ENCODE measurements at places on chromosomes 12 and 14. TPM values are rescaled to one million over a fixed set of nuclear protein-coding genes. Genes with fewer than 3 reads are reported as not detected.

GAS2L3 gene
- polyA plus RNA-seq: 0.43 TPM

CCDC198 gene
- polyA plus RNA-seq: not detected

DNA sequence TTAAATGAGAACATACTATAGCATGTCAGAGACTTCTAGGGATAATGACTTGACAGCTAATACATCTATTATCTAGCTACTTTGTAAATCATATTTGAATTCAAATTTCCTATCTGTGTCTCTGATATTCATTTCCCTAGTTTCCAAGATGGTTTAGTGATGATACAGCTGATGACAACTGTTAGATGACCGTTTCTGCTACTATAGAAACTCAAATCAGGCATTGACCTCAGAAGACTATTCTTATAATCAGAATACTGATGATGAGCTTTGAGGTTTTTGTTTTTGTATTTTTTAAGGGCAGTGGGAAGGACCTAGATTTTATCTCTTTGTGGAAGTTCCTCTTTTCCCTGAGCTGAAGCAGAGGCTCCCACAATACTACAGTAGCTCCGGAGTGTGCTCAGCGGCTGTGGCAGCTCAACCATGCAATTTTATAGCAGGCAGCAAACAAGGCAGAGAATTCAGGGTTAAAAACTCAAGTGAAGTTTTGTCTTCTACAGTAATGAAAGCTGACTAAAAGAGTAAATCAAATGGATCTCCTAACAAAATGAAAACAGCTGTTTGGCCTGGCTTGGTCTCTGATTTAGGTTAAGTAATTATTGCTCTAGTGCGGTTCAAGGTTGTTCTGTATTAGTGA, 145.1 kb downstream of the SLC25A21 start:
- no peak overlapping the region for H3K27ac ChIP-seq
- no peaks in the 10 kb centered on the region for H3K4me1 ChIP-seq
- no peak for DNase-seq

- peaks cover 4% of the 10 kb centered on the region for H3K4me1 ChIP-seq
- DNase-seq: no peak
- H3K36me3 ChIP-seq: no peaks in the 10 kb centered on the region
- no peak overlapping the region for H3K27ac ChIP-seq
These were observed 2.0 kb upstream of the KRT75 start for GRCh38 chr12:52436000-52436827.

DNA sequence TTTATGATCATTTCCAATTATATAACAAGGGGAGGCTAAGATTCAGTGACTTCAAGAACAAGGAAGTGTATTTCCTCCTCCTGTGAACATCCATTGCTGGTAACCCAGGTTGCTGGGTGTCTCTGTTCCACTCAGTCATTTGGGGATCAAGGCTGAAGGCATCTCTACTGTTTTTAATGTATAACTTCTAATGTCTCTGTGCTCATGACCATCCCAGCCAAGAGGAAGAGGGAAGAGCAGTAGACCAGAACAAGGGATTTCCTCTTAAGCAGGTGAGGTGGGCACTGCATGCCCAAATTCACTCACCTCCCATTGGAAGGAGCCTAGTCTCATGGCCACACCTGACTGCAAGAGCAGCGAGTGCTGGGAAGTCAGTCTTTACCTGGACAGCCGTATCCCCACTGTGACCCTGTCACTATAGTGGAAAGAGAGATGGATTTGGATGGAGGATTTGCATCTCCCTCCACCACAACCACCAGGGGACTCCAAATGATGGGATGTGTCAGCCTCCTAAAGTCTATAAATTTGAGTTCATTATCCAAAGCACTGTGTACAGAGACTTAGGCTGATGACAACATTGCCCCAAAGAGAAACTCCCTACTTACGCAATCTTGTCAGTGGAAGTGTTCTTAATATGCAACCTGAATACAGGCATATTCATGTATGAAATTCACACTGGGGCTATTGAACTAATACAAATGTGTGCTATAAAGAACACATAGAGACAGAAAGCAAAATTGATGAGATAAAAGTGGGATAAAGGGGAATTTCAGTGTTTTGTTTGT, 368.7 kb downstream of the TMEM132D start:
- H3K4me1 ChIP-seq: no peaks in the 10 kb centered on the region
- no peak overlapping the region for H3K4me3 ChIP-seq
- no peaks in the 10 kb centered on the region for H3K27me3 ChIP-seq
- H3K36me3 ChIP-seq: no peaks in the 10 kb centered on the region
- H3K27ac ChIP-seq: no peak overlapping the region

- H3K36me3 ChIP-seq: no peaks in the 10 kb centered on the region
- no peaks in the 10 kb centered on the region for H3K27me3 ChIP-seq
- no peak for DNase-seq
These were observed 226.7 kb downstream of the NPAS3 start for GRCh38 chr14:33165144-33165925.

GRCh38 chr12:40959041-40959440, 229.1 kb upstream of the PDZRN4 start:
- no peaks in the 10 kb centered on the region for H3K4me1 ChIP-seq
- DNase-seq: no peak
- no peak overlapping the region for H3K27ac ChIP-seq
- no peak overlapping the region for H3K4me3 ChIP-seq
- H3K27me3 ChIP-seq: no peaks in the 10 kb centered on the region

CFAP54 gene
- 0.07 TPM for polyA plus RNA-seq

DNA sequence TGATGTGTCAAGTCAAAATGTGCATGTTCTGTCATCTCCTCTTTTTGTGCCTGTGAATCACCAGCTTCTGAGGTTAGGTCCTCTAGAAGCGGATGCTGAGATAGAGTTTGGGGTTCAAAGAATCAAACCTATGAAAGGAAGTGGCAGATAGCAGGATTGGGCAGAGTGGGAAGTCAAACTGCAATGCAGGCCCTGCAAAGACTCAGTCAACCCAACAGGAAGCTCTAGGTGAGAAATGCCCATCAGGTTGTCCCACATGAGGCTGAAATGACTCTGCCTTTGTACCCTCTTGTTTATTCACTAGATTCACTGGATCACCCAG, 4.5 kb upstream of the MIA2 start:
- no peak overlapping the region for H3K4me3 ChIP-seq
- H3K4me1 ChIP-seq: no peaks in the 10 kb centered on the region
- H3K36me3 ChIP-seq: no peaks in the 10 kb centered on the region
- no peaks in the 10 kb centered on the region for H3K27me3 ChIP-seq
- no peak overlapping the region for H3K27ac ChIP-seq

RNU4-1 gene
- not detected for polyA plus RNA-seq
